ENCODE measurements at places on chromosomes 4 and X.

- no peak for DNase-seq
Measured at GRCh38 chrX:13825178-13825762, 8.4 kb upstream of the GPM6B start.

GRCh38 chr4:128880662-128881061 is 71.2 kb downstream of the JADE1 start:
- DNase-seq = no peak

DNA sequence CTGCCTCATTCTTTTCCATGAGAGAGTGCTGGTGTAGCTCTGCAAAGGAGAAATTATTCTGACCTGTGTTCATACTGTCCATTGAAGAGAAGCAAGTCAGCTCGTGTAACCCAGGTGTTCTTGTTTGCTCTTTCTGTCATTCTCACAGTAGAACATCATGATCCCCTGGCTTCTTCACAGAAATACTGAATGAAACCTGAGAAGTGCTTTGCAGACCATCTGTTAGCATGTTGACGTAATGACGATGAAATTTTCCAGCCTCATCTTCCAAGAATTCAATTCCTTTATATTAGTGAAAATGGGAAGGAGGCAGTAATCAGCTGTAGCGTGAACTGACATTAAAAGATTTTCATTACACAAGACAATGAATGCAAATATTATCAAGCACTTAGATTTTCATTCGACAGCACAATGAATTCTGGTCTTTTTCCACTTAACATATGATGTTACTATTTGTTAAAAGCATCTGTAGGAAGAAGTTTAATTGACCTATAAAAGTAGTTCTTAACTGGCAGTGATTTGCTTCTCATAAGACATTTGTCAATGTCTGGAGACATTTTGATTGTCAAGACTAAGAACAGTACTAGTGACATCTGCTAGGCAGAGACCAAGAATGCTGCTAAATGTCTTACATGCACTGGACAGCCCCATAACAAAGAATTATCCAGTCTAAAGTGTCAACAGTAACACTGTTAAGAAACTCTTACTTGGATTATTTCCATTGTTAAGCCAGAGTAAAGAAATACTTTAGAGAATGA is 246.3 kb downstream of the BANK1 start:
- no peak for DNase-seq

- DNase-seq = no peak
Measured at GRCh38 chr4:124526331-124526730, 186.2 kb downstream of the ANKRD50 start.

GRCh38 chrX:70411475-70411874 is 11.6 kb upstream of the GDPD2 start:
- DNase-seq = no peak

GRCh38 chrX:154025230-154025629 is 5.5 kb upstream of the IRAK1 start:
- DNase-seq = no peak

DNA sequence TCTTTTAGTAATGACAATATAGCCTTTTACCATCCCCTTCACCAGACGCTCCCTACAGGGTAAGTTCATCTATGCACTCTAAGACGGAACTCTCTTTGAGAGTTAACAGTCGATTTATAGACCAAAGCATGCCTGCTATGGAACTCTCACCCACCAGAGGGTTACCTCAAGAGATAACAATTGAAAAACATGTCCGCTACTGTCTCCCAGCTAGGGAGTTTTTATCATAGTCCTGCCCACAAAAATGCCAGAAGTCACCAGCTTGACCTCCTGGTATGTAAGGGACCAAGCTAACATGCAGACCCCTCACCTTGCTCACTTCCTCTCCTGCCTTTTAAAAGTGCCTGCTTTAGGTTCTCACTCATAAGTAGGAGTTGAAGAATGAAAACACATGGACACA is 16.7 kb upstream of the YTHDC1 start:
- DNase-seq = no peak

DNA sequence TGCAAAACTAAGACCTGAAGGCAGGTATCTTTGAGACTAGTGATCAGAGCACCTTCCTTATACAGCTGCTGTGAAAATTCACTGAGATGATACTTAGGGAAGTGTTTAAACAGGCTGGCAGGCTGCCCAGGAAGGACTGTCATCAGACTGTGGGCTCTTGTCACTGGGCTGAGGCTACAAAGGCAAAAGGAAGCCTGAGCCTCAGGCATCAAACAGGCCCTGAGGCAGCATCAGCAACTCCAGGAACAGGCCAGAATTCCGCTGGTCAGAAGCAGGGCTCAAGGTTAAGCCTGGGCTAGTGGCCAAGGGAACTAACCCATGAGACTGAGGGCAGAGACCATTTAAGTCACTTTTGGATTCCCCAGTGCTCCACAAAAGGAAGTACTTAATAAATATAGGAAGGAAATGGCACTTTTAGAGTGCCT is 12.8 kb downstream of the PJA1 start:
- no peak for DNase-seq
